ENCODE measurements at places on chromosomes 6 and 20.
A peak's percentile ranks its signal among the peaks of the same experiment; 100 is the strongest.

GRCh38 chr6:42166444-42167141 lies 6.6 kb upstream of the GUCA1A start:
- peak; percentile 26 for DNase-seq

DNA sequence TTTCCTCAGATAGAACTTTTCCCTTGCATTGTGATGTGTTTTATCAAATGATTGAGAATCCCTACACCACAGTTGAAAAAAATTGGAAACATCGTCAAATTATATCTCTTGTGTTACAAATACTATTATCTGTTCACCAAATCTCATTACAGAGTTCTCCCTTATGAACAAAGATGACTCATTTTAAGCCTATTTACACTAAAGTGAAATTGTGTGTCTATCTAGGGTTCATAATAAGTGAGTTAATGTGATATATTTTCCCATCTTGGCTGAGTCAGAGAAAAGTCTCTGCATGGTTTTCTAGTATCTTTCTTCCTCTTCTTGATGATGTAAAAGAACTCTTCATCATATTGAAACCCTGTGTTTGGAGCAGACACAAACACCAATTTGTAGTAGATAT lies 1263.3 kb upstream of the EYS start:
- DNase-seq, result no peak

DNA sequence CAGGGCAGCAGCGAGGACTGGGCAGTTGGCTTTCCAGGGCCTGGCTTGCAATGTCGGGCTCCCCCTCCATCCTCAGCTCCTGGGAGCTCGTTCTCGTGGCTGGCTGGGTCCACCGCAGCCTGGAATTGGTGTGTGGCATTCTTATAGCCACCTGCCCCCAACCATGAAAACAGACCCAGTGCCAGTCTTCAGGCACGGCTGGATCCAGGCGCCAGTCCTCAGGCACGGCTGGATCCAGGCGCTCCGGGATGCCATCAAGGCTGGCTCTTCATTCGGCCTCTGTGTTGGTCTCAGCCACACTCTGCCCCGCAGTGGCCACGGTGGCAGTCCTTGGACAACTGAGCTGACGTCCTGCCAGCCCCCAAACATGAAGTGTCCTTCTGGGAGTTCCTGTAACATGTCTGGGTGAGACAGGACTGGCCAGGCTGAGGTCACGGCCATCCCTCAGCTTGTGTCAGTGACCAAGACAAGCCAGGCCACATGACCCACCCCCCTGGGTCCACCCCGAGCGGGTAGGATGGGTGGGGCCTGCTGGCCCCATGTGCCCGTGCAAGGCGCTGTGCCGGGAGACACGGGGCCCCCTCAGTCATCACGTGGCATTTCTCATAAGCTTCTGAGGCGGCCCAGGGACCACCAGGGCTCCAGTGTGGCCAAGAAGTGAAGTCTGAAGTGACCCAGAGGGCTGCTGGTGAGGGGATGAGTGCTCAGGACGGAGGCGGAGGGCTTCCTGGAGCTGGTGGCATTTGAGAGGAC lies 99.0 kb downstream of the TAF4 start:
- DNase-seq, result no peak

GRCh38 chr6:6806844-6807518 lies 218.5 kb downstream of the LY86 start:
- no peak for DNase-seq

- no peak for DNase-seq
Measured at GRCh38 chr6:138382498-138383265, 5.0 kb downstream of the SMIM28 start.

GRCh38 chr20:36856195-36856594 lies 19.7 kb upstream of the TLDC2 start:
- no peak for DNase-seq

- no peak for DNase-seq
Measured at GRCh38 chr6:29332676-29333075, 31.2 kb downstream of the OR14J1 start.

DNA sequence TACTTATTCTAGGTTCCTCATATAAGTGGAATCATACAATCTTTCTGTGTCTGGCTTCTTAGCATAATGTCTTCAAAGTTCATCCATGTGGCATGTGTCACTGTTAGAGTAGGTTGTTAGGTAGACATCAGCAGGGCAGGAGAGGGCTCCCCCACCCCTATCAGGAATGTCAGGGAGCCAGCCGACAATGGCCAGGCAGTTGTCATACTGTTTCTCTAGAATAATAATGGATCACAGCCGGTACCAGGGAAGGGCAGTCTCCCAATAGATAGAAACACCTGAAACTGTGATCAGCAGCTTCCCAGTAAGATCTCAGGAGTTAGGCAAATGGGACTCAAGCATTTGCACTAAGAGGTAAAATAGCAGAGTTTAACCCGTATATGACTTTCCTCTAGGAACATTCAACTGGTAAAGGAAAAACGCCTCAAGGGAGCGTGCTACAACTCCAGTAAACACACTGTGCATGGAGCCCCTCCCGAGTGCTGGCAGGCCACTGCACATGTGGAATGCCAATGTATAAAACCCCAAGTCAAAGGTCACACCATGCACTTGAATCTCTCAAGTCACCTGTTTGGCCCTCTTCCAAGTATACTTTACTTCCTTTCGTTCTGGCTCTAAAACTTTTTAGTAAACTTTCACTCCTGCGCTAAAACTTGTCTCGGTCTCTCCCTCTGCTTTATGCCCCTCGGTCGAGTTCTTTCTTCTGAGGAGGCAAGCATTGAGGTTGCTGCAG lies 29.8 kb upstream of the SIRT5 start:
- no peak for DNase-seq

- no peak for DNase-seq
Measured at GRCh38 chr6:41191569-41191968, 9.4 kb downstream of the TREML2 start.

DNA sequence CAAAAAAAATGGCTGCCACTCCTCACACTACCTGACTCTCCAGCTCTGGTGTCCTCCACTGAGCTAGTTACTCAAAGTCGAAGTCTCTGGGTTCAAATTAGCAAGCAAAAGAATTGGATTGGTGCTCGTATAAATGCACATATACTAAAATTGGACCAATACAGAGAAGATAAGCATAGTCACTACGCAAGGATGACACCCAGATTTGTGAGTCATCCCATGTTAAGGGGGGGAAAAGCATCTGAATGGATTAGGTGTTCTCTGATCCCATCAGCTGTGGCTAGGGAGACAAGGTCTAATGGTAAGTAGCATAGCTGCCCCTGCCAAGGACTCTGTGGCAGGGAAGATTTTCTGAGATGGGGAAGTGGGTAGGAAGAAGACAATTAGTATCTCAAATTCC lies 18.3 kb upstream of the AMD1 start:
- no peak for DNase-seq

DNA sequence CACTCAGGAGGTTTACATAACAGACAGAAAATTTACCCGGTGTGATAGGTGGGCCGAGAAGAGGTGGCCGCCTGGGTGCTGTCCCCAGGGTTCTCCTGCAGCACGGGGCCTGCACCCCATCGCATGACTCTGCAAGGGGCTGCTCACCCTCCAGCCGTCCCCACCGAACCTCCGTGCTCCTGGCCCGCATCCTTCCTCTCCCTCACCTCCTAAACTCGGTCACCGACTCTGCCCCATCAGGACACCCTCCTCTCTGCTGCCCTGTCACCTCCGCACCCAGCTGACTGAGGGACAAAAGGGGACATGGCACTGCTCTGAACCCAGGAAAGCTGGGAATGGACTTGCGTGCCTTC lies 147.6 kb downstream of the SYNDIG1 start:
- no peak for DNase-seq

DNA sequence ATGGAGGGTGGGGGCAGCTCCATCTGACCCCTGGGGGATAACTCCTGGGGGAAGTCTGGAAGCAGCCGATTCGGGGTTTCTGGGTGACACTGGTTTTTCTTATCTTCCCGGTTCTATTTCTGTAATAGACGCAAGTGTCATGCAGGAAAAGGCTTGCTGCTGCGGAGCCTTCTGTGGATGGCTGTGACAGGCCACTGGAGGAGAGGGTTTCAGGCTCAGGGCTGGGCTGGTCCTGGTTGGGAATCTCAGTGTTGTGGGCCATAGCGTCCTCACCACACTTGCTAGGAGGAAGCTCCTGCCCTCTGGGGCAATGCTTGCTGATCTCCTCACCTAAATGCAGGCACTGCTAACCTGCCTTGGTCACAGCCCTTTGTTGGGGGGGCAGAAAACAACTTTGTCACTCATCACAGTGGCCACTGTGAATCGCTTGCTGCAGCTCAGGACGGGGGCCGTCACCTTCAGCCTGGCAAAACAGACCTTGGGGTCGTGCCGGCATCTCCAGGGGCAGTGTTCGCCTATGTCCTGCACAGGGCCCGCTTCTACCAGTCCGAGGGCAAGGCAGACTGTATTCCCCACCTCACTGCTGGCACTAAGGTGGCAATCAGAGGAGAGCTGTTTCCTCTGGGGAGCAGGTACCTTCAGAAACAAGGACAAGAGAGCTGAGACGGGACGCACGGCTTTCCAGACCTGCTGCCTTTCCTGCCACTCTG lies 4.4 kb upstream of the TUBB1 start:
- DNase-seq, result no peak

DNA sequence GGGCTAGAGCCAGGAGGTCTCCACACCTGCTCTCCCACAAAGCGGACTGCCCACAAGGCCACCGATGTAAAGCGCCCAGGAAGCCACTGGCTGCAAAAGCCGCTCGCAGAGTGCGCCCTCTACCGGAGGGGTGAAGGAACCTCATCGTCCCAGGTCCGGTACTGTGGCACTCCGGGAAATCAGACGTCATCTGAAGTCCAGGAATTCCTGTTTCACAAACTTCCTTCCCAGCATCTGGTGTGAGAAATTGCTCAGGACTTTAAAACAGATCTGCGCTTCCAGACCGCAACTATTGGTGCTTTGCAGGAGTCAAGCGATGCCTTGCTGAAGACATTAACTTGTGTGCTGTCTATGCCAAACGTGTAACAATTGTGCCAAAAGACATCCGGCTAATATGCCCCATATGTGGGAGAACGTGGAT lies 115.1 kb upstream of the ARID1B start:
- DNase-seq, result no peak

DNA sequence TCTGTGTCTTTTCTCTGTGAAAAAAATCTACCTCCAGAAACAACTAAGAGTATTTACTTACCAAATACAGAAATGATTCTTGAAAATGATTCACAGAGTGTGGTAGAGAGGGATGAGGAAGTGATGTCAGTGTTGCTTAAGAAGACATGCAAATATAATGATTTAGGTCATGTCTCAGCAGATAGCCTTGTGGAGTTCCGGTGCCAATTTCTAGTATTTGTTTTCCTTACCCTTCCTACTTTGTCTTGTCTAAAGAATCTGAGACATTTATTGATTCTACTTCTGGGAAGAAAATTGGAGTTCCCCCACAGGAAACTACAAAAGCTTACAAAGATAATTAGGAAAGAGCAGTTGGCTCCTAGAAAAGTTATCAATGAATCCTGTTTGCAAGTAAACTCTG lies 68.8 kb downstream of the GJA1 start:
- peak; percentile 80 for DNase-seq

DNA sequence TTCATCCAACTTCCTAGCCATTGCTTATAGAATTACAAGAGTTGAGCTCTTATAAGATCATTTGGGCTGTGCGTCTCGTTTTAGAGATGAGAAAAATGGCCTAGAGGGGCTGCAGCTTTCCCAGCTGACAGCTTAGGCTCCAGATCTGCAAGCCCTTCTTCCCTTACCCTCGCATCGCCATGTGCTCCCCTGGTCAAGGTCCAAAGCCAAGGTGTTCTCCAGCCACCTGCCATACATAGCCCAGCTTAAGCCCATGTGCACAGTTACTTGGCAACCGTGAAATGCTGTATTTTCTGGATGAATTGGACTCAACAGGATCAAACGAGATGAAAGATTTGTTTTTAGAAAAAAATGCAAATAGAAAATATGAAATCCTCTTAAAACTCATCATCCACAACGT lies 7.9 kb downstream of the MAP3K4 start:
- DNase-seq, result no peak

DNA sequence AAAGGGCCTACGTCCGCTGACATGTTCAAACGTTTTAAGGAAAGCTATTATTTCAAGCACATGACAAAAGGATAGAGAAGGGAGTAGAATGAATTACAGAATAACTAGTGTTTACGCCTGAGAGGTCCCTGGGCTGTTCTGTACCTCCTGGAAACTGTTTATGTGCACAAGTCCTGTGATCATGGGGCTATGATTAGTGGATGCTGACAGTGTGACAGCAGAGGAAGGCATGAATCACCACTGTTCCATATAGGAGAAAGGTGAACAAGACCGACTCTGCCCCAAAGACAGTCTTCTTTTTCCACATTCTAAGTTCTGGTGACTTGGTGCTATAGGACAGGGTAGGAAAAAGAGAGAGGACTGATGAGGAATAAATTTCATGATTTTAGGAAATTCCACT lies 249.2 kb upstream of the PRDM1 start:
- DNase-seq, result no peak

GRCh38 chr6:68343901-68344300 lies 291.2 kb upstream of the ADGRB3 start:
- DNase-seq, result no peak

Measured in epithelial cell of prostate (primary cell).